ENCODE measurements at places on chromosomes 3 and 15. TPM values are rescaled to one million over a fixed set of nuclear protein-coding genes. Genes with fewer than 3 reads are reported as not detected.

GRCh38 chr15:28888900-28889299, 3.1 kb downstream of the APBA2 start:
- DNase-seq, result no peak

GRCh38 chr3:39433642-39434041, 27.1 kb downstream of the RPSA start:
- no peak for DNase-seq

DNA sequence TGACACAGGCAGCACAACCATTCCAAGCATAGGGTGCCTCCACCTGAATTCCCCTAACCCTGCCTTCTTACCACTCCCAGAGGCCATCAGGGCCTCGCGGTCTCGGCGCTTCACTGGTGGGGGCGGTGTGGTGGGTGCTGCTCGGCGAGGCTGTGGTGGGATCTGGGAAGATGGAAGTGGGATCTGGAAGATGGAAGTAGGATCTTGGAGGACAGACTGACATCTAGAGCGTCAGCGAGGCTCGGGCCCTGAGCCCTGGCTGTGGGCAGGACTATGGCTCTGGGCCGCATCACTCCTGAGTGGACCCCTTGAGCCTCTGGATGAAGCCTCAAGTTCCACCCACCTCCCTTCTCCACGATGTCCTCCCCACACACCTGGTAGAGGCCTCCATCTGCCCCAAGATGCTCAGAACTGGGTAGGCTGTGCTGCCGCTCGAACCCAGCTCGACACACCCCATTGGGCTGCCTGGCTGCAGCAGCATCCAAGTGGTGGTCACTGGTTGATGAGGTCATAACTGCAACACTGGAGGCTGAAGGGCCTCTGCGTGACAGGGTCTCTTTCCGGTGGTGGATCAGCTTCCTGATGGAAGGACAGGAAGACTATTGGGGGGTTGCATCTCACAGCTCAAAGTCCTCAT, 3.6 kb downstream of the NCKIPSD start:
- no peak for DNase-seq

GRCh38 chr3:124903896-124904834, 17.0 kb upstream of the ITGB5 start:
- no peak for DNase-seq

DNA sequence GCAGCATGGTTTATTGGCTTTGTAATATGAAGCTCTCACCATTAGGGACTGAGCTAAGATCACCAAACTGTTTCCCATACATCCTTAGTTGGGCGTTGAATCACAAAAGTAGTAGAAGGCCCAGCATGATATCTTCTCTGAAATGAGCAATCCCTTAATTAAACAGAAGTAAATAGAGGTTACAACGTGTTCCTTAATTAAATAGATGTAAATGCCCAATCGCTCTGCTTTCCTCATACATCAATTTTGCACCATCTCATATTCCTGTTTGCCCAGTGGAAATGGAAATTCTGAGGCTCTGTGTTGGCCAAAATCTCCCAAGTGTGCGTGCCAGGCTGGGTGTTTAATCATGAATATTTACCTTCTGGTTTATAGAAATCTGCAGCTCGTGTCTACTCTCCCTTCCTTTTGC, 107.4 kb upstream of the FOXB1 start:
- DNase-seq, result no peak

- DNase-seq, result no peak
Observed at GRCh38 chr3:171230865-171231264, 204.3 kb upstream of the SLC2A2 start.

GRCh38 chr3:170367797-170368196, 10.3 kb downstream of the SKIL start:
- no peak for DNase-seq

- no peak for DNase-seq
Observed at GRCh38 chr3:173993299-173993698, 595.8 kb downstream of the NLGN1 start.

Gene NIT2
- 65.7 TPM for total RNA-seq

GRCh38 chr15:74399100-74399499, 31.7 kb upstream of the CYP11A1 start:
- DNase-seq, result no peak

Gene GADL1
- total RNA-seq, result not detected

- no peak for DNase-seq
Observed at GRCh38 chr3:31294430-31295149, 238.1 kb upstream of the STT3B start.

DNA sequence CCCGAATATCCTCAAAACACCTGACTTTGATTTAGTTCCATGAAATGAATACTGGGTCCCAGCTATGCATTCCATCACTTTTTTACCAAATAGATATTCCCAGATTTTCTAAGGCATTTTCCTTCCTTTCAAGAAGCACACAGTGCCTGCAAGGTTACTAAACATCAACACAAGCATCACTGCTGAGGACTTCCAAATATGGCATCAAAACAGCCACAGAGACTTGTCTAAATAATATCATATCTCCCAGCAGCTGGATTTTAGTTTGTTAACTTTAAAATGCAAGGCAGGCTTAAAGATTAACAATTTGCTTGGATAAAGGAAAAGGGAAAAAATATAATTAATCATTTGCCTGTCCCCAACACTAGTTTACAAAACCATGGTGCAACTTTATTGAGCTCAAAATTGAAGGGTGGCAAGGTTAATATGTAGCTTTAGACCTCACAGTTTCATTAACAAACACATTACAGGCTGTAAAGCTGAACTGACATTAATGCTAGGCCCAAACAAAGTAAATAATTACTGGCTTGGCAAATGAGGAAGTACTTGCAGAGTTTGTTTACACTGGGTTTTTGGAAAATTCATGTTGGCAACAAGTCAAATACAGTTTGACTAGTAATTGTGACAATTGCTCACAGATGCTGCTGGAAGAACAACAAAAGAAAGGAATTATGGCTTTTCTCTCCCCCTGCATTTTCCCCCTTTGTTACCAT, 401.7 kb upstream of the CDIN1 start:
- no peak for DNase-seq

DNA sequence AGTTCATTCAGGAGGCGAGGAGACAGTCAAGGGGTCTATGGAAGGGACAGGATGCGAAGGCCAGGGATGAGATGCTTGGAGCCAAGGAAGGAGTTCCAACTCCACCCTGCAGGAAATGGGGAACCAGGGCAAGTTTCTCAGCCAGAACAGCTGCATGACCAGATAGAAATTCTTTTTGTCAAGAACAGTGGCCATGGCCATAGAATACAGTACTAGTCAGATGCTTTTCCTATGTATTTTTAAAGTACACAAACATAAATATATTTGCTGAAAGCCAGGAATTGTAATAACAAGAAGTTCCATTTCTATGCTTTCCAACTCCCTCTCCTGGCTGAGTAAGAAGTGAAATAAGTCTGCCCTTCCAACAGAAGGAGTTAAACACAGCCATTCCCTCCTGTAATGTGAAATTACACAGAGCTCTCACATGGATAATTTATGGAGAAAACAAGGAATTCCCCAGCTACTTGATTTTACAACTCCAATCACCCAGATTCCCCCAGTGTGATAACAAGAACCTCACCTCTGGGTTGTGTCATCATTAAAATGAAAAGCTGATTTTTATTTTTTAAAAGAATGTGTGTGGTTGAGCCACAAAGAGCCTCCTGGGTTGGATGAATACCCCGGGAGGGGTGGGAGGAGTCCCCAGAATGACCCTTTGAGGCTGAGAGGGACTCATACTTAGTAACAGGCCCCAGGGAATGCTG, 124.6 kb upstream of the ARHGEF3 start:
- no peak for DNase-seq

Gene ZDHHC19
- total RNA-seq, result not detected

DNA sequence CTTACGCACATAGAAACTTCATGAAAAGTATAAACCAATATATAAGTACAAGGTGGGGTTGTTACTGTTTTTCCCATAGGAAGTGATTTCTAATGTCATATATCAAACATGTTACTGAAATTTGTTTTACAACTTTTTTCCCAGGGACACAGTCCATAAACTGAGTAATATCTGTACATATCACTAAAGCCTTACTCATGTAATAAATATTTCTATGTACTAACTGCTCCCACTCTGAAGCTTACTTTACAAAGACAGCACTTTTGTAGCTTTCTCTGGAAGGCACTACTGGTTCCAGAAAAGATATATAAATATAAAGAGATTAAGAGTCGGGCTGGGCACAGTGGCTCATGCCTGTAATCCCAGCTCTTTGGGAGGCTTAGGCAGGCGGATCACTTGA, 91.7 kb downstream of the MYO5A start:
- no peak for DNase-seq

Gene GREM1
- not detected for total RNA-seq

DNA sequence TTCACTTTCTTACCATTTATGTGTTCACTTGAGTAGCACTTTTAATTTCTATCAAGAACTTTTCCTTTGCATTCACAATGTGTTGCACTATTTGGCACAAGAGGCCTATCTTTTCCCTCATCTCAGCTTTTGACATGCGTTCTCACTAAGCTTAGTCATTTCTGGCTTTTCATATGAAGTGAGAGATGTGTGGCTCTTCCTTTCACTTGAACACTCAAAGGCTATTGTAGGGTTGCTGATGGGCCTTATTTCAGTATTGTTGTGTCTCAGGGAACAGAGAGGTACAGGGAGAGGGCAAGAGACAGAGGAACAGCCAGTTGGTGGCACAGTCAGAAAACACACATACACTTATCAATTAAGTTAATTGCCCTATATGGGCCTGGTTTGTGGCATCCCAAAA, 127.4 kb upstream of the MLF1 start:
- DNase-seq, result peak; percentile 9

- no peak for DNase-seq
Observed at GRCh38 chr3:175335229-175335628, 476.1 kb downstream of the NAALADL2 start.

DNA sequence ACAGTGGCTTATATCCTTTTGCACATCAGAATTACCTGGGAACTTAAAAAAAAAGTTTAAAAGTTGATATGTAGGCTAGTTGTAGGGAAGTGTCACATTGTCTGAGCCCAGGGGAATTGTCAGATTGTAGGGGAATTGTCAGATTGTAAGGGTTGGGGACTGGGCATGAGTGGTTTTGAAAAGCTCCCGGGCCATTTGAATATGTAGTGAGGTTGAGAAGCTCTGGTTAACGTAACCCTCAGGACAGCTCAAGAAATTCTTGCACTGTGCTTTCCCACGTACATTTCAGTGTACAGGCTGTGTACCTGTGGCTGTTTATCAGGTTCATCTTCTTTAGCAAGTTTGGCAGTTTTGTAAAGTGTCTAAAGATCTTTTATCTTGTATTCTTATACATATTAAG, 107.0 kb downstream of the FNDC3B start:
- DNase-seq, result no peak
